ENCODE measurements at places on chromosomes 11 and 22.

DNA sequence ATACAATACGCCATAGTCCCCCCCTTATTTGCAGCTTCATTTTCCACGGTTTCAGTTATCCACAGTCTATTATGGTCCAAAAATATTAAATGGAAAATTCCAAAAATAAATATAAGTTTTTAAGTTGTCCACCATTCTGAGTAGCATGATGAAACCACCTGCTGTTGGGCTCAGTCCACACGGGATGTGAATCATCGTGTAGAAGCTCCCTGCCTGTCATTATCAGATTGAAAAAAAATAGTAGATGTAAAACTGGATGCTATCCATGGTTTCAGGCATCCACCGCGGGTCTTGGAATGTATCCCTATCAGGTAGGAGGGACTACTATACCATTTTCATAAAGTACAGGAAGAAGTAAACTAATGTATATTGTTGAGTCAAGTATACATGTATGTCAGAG, 127.4 kb downstream of the TTC17 start:
- DNase-seq: no peak

DNA sequence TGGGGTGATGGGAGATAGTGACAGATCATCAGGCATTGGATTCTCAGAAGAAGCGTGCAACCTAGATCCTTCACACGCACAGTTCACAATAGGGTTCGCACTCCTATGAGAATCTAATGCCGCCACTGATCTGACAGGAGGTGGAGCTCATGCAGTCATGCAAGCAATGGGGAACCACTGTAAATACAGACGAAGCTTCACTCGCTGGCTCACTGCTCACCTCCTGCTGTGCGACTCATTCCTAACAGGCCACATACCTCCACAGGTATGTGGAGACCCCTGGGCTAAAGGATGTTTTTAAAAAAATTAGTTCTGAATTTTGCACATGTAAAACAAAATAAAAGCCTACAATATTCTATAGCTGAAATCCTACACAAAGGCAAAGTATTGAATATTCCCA, 20.5 kb upstream of the TEAD1 start:
- DNase-seq: no peak

- DNase-seq: no peak
Observed at GRCh38 chr11:65316227-65317024, 1.8 kb downstream of the CDC42EP2 start.

GRCh38 chr11:74371269-74372052, 26.8 kb downstream of the PGM2L1 start:
- DNase-seq: peak; percentile 82

- DNase-seq: no peak
Observed at GRCh38 chr11:16780698-16781550, 42.5 kb downstream of the C11orf58 start.

DNA sequence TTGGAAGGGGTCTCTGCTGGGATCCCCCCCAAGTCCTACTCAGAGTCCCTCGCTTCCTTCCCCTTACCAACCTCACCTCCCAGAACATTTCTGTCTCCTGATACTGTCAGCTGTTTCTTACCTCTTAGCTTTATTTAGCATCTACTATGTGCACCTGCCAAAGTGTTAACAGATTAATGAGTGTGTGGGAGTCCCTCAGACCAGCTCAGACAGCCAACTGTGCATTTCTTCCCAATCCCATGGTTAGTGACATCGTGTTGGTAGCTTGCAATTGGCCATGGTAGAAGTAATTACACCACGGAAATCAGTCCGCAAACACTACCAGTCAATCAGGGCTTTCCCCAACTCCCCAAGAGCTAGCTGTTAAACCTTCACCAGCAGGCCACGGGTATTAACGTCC, 150.6 kb downstream of the DSCAML1 start:
- no peak for DNase-seq

- peak; percentile 26 for DNase-seq
Observed at GRCh38 chr11:46920755-46921154, 2.4 kb upstream of the LRP4 start.

- no peak for DNase-seq
Observed at GRCh38 chr11:68688881-68689280, 4.5 kb downstream of the GAL start.

- no peak for DNase-seq
Observed at GRCh38 chr11:8229299-8230177, 34.1 kb downstream of the LMO1 start.

Data from foreskin melanocyte (primary cell).